ENCODE measurements at places on chromosomes 7 and 10.

DNA sequence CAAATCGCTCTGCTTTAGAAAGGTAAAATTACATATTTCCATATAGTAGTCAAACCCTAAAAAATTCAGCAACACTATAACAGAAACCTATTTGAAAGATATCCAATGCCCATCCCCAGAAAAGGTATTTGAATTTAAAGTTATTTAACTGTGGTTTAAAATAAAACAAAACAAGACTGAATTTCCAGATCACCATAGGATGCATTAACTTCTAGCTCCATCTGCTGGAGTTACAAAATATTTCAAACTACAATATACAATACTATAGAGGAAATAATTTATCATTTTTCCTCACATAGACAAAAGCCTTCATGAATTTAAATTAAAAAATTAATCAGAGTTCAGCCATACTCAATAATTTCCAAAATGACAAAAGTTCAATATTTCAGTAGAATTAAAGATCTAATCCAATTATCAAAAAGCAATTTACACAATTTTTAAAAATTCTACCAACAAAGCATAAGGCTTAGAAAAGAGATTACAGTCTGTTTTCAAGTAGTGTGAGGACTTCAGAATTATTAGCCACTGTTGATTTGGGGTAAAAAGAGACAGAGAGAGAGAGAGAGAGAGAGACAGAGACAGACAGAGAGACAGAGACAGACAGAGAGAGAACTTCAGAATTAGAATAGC, 75.9 kb downstream of the LMBR1 start:
- no peak for DNase-seq

DNA sequence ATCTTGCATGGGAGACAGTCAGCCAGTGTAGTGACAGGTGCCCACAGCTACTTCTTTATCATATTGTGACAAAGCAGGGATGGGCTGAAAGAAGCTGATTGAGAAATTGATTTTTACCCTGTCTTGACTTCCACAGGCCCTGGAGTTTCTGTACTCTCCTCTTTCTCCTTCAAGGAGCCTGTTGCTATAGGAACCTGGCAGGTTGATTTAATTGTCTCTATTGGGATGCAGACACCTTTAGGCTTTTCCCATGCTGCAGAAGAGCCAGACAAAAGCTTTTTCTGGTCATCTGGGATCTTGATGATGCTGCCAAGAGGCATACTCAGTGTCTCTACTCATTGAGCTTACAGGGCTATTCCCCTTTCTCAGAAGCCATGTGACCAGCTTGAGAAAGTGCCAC, 754.8 kb downstream of the KCNMA1 start:
- no peak for DNase-seq

DNA sequence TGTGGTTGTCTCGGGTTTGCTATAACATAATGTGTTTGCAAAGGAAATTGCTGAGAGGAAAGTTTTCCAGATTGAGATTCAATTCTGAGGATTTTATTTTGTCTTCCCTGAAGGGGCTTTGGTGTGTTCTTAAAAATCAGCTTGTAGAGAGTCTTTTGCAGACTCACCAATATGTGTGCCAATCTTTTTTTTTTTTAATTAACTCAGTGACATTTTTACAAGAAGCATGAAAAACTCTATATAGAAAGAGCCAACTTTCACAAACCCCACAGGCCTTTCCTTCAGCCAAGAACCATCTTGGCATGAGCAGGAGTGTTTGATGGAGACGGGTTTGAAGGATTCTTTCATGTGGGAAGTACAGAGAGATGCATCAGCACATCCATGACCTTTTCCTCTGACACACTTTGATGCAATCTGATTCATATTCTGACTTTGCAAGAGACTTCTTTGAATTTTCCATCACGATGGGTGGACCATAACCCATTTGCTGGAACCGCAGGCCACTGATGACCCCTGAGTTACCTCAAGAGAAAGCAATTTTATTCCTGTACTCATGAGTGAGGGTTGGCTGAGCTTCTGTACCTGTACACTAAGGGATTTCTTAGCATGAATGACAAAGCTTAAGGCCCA, 892.6 kb downstream of the XPNPEP1 start:
- no peak for DNase-seq

- DNase-seq, result no peak
Measured at GRCh38 chr7:121279822-121280221, 49.0 kb upstream of the WNT16 start.

DNA sequence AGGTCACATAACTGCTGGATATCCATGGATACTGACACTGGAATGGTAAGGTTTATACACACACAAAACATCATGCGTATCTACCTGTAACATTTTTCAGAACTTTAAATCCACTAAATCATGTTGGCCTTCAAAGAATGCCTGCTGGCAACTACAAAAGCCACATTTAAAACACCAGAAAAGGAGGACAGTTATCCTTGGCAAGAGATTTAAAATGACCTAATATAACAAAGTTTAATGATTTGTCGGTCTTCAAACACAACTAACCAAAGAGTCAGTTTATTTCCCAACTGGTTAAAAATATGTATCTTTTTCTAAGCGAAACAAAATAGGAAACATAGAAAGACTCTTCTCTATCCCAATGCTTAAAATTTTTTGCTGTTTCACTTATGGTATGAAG, 24.0 kb downstream of the WAPL start:
- DNase-seq, result no peak

- no peak for DNase-seq
Measured at GRCh38 chr7:18191862-18192625, 164.4 kb upstream of the PRPS1L1 start.

DNA sequence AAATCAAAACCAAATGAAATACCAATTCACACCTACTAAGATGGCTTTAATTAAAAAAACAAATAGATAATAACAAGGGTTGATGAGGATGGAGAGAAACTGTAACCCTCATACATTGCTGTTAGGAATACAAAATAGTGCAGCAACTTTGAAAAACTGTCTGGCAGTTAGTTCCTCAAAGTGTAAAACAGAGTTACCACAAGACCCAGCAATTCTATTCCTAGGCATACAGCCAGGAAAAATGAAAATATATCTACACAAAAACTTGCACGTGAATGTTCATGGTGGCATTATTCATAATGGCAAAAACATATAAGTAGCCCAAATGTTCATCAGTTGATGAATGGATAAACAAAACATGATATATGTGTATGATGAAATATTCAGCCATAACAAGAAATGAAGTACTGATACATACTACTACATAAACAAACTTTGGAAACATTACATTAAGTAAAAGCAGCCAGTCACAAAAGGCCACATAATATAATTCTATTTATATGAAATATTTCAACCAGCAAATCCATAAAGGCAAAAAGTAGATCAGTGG, 83.5 kb downstream of the BRAF start:
- DNase-seq, result no peak

GRCh38 chr10:73915206-73915851, 4.4 kb downstream of the PLAU start:
- DNase-seq, result no peak

DNA sequence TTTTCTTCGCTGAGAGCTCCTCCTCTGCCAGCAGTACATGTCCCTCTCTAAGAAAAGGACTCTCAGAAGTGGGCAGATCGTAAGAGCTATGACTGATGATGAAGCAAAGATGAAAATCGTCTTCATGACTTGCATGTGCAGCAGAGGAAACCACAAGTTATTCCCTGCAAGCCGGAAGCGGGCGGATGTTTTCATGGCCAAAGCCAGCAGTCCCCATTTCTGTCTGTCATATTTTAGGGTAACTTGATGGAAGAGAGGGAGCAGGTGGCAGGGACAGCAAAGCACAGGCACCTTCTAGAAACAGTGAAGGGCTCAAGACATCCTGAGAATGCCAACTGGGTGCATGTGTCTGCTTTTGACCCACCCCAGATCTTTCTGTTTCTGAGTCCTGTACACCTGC, 19.9 kb downstream of the KLF6 start:
- DNase-seq, result no peak

- no peak for DNase-seq
Measured at GRCh38 chr10:125001313-125002046, 59.6 kb downstream of the ZRANB1 start.

- DNase-seq, result no peak
Measured at GRCh38 chr10:69413221-69413865, 3.4 kb downstream of the TACR2 start.

DNA sequence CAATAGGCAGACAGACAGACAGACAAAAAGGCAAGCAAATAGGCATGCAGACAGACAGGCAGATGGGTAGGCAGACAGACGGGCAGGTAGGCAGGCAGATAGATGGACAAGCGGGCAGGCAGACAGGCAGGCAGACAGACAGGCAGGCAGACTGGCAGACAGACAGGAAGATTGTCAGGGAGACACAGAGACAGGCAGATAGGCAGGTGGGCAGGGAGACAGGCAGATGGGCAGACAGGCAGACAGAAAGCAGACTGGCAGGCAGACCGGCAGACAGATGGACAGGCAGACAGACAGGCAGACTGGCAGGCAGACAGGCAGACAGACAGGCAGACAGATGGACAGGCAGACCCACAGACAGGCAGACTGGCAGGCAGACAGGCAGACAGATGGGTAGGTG, 70.3 kb upstream of the MYL10 start:
- no peak for DNase-seq

- DNase-seq, result no peak
Measured at GRCh38 chr7:135998081-135998480, 20.9 kb upstream of the MTPN start.

DNA sequence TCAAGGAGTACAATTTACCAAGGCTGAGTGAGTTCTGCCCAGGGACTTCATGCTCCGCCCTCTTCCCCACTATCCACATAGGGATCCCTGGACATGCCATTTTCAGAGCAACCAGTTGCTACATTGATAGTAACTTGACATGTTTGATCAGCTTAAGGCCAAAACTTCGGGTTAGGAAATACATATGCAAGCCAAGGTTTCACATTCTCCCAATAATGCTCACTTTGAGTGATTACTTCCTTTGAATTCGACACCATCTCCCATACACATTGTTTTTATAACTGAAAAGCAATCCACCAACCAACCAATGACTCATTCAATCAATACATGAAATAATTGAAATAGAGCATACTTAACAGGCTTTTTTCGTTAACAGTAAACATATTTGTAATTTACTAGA, 137.9 kb downstream of the GLI3 start:
- DNase-seq, result no peak

- DNase-seq, result no peak
Measured at GRCh38 chr10:119518176-119518575, 24.3 kb downstream of the RGS10 start.
